ENCODE measurements at places on chromosomes 2 and 18. TPM values are rescaled to one million over a fixed set of nuclear protein-coding genes. Genes with fewer than 3 reads are reported as not detected.

The NOTO gene
- total RNA-seq = not detected

The DNAJC5G gene
- not detected for total RNA-seq

The POTEI gene
- not detected for total RNA-seq

The BUB1 gene
- total RNA-seq = 68.4 TPM

The TLX2 gene
- total RNA-seq = 0.82 TPM

DNA sequence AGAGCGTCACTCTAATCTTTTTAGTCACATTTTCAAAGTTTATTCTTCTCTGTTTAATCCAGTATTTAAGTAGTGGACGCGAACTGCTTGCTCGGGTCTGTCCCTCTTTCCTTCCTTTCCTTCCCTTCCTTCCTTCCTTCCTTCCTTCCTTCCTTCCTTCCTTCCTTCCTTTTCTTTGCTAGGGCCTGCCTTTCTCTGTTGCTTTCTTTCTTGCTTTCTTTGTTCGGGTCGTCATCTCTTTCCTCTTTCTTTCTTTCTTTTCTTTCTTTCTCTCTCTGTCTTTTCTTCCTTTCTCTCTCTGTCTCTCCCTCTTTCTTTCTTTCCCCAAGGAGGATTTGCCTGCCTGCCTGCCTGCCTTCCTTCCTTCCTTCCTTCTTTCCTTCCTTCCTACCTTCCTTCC lies 3.0 kb upstream of the ACKR3 start:
- DNase-seq = no peak
- no peak overlapping the region for H3K4me3 ChIP-seq
- no peak overlapping the region for H3K27ac ChIP-seq

- H3K4me3 ChIP-seq = no peak overlapping the region
- no peaks in the 10 kb centered on the region for H3K4me1 ChIP-seq
- no peak for DNase-seq
Measured at GRCh38 chr2:158746488-158746887, 48.6 kb upstream of the DAPL1 start.

- H3K36me3 ChIP-seq = no peaks in the 10 kb centered on the region
- no peak overlapping the region for H3K4me3 ChIP-seq
- H3K27ac ChIP-seq = no peak overlapping the region
- no peaks in the 10 kb centered on the region for H3K4me1 ChIP-seq
Measured at GRCh38 chr18:35180455-35180854, 60.4 kb upstream of the ZNF397 start.

- peaks cover 37% of the 10 kb centered on the region for H3K27me3 ChIP-seq
- peaks cover 41% of the 10 kb centered on the region for H3K36me3 ChIP-seq
- H3K4me3 ChIP-seq = no peak overlapping the region
- peak overlapping the region; percentile 40 for H3K27ac ChIP-seq
- peaks cover 28% of the 10 kb centered on the region for H3K4me1 ChIP-seq
- DNase-seq = peak; percentile 30
Measured at GRCh38 chr2:54673501-54673998, 49.9 kb upstream of the EML6 start.

- DNase-seq = no peak
- no peaks in the 10 kb centered on the region for H3K36me3 ChIP-seq
- H3K4me3 ChIP-seq = no peak overlapping the region
- no peaks in the 10 kb centered on the region for H3K27me3 ChIP-seq
Measured at GRCh38 chr18:53753601-53754000, 470.9 kb downstream of the MBD2 start.

GRCh38 chr2:103887625-103888024 lies 966.3 kb upstream of the POU3F3 start:
- no peak for DNase-seq
- H3K27ac ChIP-seq = no peak overlapping the region
- no peak overlapping the region for H3K4me3 ChIP-seq
- H3K27me3 ChIP-seq = no peaks in the 10 kb centered on the region
- no peaks in the 10 kb centered on the region for H3K36me3 ChIP-seq

DNA sequence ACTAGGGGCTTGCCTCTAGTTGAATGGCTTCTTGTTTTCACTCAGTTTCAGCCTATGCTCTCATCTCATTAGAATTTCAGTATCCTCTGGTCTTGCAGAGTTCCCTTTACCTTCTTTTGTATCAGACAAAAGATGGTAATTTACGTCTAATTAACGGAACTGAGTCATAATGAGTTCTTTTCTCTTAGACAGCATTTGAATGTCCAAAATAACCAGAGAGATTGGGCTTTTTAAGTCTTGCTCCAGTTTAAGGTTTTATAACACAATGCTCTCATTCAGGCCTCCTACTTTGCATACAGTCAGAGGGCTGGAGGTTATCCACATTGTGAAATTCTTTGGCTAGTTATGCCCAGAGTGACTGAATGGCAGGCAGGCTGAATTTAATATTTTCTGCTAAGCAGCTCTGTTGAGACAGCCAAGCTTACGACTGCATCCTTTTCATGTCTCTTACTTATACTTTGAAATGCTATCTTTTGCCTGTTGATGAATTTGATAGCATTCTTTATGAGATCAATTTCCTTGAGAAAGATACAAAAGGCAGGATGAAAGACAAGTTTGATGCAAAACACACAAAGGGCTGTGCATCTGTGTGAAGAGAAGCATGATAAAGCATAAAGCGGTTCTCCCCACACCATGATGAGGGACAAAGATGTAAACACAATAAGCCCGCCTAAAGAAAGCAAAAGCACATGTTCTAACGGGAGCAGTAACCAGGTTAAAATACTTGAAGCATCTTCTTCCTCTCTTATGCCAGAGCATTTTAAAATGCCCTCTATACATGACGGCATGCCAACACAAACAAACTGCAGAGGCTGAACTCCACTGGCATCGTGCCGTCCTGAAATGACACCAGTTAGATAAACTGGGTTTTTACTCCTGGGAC lies 90.0 kb downstream of the CDH2 start:
- H3K4me1 ChIP-seq = no peaks in the 10 kb centered on the region
- DNase-seq = no peak
- no peak overlapping the region for H3K27ac ChIP-seq
- H3K36me3 ChIP-seq = no peaks in the 10 kb centered on the region

- no peaks in the 10 kb centered on the region for H3K36me3 ChIP-seq
- H3K27ac ChIP-seq = no peak overlapping the region
Measured at GRCh38 chr2:66364495-66365333, 70.2 kb upstream of the MEIS1 start.

DNA sequence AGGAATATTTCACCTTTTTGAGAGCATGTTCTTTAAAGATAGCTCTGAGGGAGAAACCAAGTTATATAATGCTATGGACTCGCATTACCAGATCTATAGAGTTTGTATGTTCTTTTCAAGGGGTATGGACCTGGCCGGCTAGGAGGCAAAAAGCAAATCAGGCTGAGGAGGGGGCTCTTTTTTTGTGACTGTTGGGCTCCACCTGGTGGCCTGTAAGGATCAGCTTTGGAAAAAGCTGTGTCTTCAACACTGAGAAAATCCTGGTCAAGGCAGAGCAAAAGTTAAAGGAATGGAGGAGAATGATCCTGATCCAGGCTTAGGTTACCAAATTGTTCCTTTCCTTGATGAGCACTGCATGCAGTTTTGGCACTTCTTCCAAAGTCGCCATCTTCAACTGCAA lies 180.5 kb downstream of the DIS3L2 start:
- H3K36me3 ChIP-seq = peaks cover 4% of the 10 kb centered on the region
- H3K4me3 ChIP-seq = no peak overlapping the region
- DNase-seq = no peak
- H3K27ac ChIP-seq = no peak overlapping the region
